ENCODE measurements at places on chromosomes 6 and 20.

DNA sequence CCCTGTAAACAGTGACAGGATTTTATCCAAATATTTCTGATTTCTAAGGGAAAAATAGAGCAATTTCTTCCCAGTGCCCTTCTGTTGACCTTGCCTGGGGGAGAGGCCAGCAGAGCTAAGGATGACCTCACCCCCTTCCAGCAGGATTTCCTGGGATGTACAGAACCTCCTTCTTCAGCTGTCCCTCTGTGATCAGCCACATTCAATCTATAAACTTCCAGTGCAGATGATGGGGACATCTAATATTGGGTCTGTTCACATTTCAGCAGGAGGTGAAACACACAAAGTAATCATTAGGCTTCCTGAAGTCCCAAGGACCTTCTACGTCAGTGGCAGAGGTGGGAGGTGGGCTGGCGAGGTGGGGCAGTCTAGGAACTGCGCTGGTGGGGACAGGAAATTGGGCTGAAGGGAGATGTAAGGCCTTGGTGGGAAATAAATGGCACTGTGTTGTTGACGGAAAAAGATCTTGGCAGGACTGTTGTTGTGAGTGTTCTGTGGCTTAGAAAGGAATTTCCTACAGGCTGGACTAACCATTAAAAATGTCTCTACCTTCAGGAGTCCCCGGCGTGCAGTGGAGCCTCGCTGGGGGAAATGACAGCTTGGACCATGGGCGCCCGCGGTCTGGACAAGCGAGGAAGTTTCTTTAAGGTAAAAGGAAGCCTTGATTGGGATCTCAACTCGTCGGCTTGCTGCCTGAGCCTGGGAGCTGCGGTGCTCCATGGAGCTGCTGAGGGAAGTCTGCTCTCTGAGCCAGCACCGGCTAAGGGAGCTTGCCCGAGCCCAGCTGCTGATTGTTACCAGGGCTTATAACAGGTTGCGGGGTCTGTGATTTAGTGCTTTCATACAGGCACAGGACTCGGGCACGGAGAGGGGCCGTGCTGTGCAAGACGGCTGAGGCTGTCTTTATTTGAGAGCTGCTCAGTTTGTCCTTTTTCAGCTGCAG, 127.9 kb upstream of the NAA20 start:
- DNase-seq = no peak

GRCh38 chr6:1589208-1589607, 20.5 kb upstream of the FOXC1 start:
- no peak for DNase-seq

GRCh38 chr6:811191-811590, 118.3 kb upstream of the EXOC2 start:
- DNase-seq = no peak

- DNase-seq = no peak
These were observed 62.4 kb upstream of the TMEM200A start for GRCh38 chr6:130303431-130303830.

GRCh38 chr20:58965270-58966064, 15.6 kb upstream of the NELFCD start:
- no peak for DNase-seq

- no peak for DNase-seq
These were observed 14.9 kb downstream of the GLP1R start for GRCh38 chr6:39063526-39063925.

GRCh38 chr6:128725271-128726233, 157.4 kb upstream of the LAMA2 start:
- DNase-seq = no peak

- no peak for DNase-seq
These were observed 19.7 kb upstream of the UST start for GRCh38 chr6:148727104-148727503.

- DNase-seq = no peak
These were observed 41.7 kb downstream of the MOCS1 start for GRCh38 chr6:39892490-39893129.

GRCh38 chr6:33075568-33076405, at the start of gene HLA-DPB1:
Gene HLA-DPB1, plus strand, starts transcription at chr6:33075990. Its CDS starts 52 bp downstream, at chr6:33076042.
- DNase-seq = no peak

GRCh38 chr6:25122622-25123237, 156.4 kb upstream of the CARMIL1 start:
- DNase-seq = no peak

GRCh38 chr6:72703093-72703492, 81.2 kb downstream of the KCNQ5 start:
- DNase-seq = no peak

- DNase-seq = no peak
These were observed 32.5 kb downstream of the AKAP7 start for GRCh38 chr6:131167773-131168172.

All from activated gamma-delta T cell treated with Interleukin-2 at 50 U/mL for 16 hours (primary cell).